Activated CD8-positive, alpha-beta memory T cell treated with anti-CD3 and anti-CD28 coated beads for 4 hours (primary cell): ENCODE measurements at places on chromosomes 4 and X.

- DNase-seq = no peak
Observed at GRCh38 chr4:26238778-26239679, 81.8 kb upstream of the RBPJ start.

DNA sequence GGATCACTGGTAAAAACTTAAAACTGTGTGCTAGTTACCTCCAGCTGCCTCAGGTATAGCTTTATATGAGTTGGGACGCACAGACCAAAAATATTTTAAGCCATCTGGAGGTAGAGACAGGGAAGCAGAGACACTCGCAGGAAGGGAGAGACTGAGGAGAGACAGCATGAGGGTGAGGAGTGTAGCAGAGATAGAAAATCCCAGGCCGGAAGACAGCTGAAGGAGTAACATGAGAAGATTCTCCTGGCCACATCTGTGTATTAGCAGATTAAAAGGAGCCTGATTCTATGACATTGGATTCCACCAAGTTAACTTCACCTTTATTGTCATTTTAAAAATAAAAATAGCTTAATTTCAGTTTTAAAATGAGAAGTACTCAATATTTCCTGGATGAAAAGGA lies 84.3 kb downstream of the PDLIM5 start:
- no peak for DNase-seq

DNA sequence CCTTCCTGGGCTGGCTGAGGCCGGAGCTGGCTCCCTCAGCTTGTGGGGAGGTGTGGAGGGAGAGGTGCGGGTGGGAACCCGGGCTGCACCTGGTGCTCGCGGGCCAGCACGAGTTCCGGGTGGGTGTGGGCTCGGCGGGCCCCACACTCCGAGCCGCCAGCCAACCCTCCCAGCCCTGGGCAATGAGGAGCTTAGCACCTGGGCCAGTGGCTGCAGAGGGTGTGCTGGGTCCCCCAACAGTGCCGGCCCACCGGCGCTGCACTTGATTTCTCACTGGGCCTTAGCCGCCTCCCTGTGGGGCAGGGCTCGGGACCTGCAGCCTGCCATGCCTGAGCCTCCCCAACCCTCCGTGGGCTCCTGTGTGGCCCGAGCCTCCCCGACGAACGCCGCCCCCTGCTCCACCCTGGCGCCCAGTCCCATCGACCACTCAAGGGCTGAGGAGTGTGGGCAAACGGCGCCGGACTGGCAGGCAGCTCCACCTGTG lies 182.7 kb upstream of the PAQR3 start:
- DNase-seq = no peak

DNA sequence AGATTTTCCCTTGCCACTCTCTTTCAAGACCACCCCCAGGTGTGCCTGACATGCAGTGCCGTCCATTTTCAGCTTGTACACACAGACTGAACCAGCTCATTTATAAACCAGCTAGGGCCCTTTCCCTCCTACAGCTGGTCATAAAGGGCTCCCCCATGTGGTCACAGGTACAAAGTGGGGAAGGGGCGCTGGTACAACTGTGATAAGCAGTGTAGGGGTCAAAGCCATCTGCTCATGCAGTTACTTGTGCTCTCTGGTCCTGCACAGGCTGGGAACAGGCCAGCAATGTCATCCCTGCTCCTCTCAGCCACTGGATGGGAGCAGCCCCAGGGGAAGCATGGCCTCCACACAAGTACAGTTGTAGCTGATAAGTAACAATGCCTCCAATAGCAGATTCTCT lies 20.6 kb downstream of the GABRQ start:
- DNase-seq = no peak

GRCh38 chr4:1579001-1579900 lies 104.9 kb downstream of the FAM53A start:
- peak; percentile 65 for DNase-seq

GRCh38 chr4:141706445-141706844 lies 70.1 kb downstream of the IL15 start:
- DNase-seq = no peak

DNA sequence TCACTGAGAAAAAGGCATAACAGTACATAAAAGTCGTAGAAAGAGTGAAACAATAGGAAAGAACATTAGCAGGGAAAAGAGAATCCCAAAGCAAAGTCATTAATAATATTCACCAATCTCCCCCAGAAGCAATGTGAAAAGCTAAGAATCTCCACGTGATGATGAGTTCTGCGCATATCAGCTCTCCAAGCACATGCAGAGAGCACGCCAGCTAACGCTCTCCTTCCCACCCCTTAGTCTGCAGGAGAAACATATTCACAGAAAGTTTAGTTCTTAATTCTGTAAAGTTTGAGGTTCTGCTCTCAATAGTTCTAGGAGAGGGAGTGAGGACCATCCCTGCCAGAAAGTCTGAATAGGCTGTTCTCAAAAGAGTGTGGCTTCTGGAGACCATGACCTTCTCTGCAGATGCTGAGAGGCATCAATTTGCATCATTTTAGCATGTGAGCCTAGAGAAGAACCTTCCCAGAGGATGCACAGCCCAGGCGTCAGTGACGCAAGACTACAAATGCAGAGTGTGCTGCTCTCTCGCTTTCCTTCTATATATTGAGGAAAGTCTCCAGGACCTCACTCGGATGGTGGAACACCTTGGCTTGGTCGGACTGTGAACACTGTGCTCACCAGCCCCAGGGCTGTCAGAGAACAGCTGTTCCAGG lies 51.3 kb upstream of the AFAP1 start:
- DNase-seq = no peak

GRCh38 chrX:68396953-68397352 lies 36.3 kb downstream of the OPHN1 start:
- DNase-seq = no peak

GRCh38 chrX:3176439-3176820 lies 135.2 kb downstream of the ARSF start:
- DNase-seq = no peak

- DNase-seq = no peak
Observed at GRCh38 chrX:138908577-138908976, 197.1 kb upstream of the FGF13 start.

- DNase-seq = no peak
Observed at GRCh38 chrX:68892651-68893050, 63.8 kb downstream of the EFNB1 start.

DNA sequence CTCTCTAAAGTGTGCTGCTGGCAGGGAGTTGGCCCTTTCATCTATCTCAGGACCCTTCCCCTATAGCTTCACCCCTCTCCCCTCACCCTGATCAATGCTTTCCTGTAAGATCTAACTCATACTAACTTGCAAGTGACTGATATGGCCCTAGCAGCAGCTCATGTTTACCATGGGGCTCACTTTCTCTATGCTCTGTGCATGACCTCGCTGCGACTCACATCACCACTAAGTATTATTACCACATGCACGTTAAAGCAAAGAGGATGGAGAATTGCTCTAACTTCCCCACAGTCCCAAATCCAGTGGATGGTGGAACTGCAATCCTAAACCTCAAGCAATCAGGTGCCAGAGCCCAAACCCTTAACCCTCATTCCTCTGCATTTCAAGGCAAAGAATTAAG lies 626.6 kb downstream of the MID1IP1 start:
- DNase-seq = no peak

DNA sequence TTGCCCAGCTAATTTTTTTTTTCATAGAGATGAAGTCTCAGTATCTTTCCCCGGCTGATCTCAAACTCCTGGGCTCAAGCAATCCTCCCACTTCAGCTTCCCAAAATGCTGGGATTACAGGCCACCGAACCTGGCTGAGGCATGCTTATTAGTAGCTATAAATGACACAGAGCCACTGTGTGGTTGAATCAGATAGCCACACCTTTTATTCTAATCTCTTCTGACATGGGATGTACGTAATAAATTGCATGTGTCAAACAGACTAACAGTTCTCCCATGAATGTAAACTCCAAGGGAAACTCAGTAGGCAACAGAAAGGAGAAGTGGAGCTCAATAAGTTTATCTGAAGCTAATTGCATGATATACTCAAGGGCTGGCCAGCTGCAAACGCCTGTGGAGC lies 139.8 kb upstream of the VCX3A start:
- DNase-seq = no peak

- no peak for DNase-seq
Observed at GRCh38 chr4:155426953-155427352, 50.2 kb upstream of the MAP9 start.

DNA sequence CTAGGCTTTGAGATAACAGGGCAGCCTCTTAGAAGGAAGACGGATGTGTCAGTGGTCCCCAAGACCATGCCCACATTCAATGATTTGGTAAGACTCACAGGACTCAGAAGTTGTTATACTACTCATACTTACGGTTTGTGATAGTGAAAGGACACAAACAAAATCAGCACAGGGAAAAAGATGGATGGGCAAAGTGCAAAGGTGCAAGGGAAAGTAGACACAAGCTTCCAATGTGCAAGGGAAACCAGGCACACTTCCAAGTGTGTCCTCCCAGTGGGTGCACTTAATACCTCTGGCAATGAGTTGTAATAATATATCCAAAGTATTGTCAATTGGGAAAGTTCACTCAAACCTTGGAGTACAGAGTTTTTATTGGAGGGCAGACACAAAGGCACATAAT lies 53.8 kb upstream of the VCX start:
- DNase-seq = no peak

DNA sequence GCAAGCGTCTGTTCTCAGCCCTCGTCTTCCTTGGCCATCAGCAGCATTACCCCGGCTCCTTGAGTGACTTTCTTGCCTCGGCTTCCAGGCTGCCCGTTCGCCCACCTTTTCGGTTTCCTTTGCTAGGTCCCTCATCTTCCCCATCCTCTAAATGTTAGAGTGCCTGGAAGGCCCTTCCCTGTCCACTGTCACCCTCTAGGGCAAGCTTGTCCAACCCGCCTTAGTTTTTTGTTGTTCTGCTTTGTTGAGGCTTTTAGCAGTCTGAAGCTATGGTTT lies 62.7 kb downstream of the TBC1D14 start:
- no peak for DNase-seq

DNA sequence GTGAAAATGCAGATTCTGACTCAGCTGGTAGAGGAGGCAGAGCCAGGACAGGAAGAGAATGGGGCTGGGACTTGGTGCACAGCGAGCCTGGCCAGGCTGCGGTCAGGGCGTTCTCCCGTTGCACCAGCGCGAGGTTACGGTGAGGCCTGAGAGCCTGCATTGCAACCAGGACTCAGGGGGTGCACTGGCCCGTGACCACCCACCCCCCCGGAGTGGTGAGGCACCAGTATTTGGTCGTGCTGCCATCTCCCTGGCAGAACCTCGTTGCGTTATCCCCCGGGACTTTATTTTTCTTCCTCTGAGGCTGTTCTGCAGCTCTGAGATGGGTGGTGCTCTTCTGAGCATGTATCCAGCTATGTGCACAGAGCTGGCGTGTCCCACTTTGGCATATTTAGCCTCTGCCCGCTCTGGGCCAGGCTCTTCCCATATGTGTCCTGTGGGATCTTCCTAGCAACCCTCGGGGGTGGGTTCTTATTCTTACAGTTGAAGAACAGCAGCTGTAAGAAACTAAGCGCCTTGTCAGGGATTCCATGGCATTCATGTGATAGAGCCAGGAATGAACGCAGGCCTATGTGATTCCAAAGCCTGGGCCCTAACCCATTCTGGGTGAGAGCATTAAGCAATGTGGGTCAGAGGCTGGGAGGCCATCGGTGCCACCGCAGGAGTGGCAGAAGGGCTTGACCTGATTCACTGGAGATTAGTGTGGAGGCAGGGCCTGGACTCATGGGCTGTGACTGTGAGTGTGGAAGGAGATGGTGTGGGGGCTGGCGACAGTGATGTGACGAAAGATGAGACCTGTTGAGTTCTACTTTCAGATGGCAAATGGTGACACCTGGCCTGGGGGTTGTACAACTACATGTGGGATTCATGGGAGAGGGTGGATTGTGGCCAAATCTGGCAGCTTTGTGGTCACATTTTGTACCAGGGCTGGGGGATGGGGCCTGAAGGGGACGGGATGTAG lies 3.1 kb downstream of the TADA2B start:
- no peak for DNase-seq

GRCh38 chr4:86557526-86557925 lies 36.6 kb upstream of the PTPN13 start:
- DNase-seq = no peak

GRCh38 chr4:2367626-2368025 lies 50.8 kb downstream of the ZFYVE28 start:
- no peak for DNase-seq

- DNase-seq = no peak
Observed at GRCh38 chrX:154135458-154136229, 8.4 kb upstream of the OPN1LW start.

GRCh38 chrX:49178537-49178936 lies 6.8 kb downstream of the PLP2 start:
- DNase-seq = no peak

- DNase-seq = no peak
Observed at GRCh38 chrX:63656871-63657580, 128.0 kb downstream of the ARHGEF9 start.

GRCh38 chrX:129125122-129125914 lies 398.0 kb downstream of the SMARCA1 start:
- no peak for DNase-seq

DNA sequence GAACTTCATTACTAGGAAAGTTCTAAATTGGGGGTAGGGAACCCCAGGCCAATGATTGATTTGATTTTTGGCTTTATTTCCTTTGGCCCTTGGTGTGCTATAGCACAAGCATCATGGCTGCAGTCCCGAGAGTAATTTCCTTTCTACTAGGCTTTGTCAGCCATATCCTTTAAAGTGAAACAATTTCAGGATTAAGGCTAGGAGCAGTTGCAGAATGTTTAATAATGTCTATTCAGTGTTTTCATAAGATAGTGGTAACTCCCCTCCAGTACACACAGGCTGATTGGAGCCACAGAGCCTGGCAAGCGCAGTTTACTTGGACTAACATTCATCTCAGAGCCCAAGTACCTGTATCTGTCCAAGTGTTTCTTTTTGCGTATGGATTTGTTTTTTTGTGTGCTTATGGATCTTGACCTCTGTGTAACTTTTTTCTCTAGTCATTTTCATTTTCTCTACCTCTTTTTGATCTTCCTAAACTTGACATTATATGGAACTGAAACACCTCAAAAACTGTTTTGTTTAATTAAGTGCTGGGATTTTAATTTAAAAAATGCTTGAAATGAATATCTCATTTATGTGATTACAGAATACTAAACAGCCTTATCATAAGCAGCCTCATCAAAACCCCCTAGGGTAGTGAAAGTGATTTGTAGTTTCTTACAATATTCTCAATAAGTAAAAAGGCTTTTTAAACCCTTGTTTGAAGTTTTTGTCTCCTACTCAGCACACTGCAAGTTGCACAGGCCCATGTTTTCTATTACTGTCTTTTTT lies 7.5 kb downstream of the STIM2 start:
- DNase-seq = no peak

DNA sequence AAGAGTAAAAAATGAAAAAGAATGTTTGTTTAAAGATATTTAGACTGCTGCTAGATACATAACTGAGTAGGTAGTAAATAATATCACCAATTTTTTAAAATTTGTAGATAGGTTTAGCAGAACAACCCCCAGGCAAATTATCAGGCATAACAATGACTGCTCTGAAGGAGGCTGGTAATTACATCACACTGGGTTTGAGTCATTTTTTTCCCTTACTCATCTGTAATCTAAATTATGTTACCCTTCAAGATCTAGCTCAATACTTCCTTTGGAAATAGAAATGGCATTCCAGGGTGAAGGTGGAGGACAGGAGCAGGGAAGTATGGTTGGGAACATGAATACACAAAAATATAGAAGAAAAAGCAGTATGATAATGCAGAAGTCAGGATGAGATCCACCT lies 431.6 kb upstream of the MAOA start:
- no peak for DNase-seq

GRCh38 chr4:156193800-156194199 lies 240.1 kb upstream of the CTSO start:
- DNase-seq = no peak
